Stimulated activated CD8-positive, alpha-beta memory T cell treated with anti-CD3 and anti-CD28 coated beads, Interleukin-4, amount 100 ng/mL, for 4 hours (primary cell): ENCODE measurements at places on chromosomes 2 and 18.

GRCh38 chr2:49255409-49255971 lies 101.2 kb upstream of the FSHR start:
- no peak for DNase-seq

DNA sequence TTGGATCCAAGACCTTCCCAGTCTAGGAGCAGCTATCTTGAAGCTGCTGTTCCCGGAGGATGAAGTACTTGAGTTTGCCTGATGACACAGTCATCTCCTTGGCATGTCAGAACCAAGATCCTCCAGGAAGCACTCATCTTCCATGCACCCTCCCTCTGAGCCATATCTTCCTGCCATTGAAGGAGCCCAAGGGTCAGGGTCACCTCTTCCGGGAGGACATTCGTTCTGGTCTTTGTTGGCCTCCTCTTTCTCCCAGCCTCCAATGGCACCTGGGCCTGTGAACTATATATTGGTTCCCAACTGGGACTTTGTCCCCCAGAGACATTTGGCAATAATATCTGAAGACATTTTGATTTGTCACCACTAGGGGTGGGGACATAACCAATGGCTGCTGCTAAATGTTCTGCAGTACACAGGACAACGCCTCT lies 4.2 kb upstream of the MYO7B start:
- no peak for DNase-seq

GRCh38 chr2:88261725-88262124 lies 91.6 kb downstream of the THNSL2 start:
- DNase-seq: no peak

GRCh38 chr2:190468814-190469569 lies 60.8 kb downstream of the MFSD6 start:
- no peak for DNase-seq

GRCh38 chr2:170371231-170371998 lies 193.5 kb downstream of the MYO3B start:
- no peak for DNase-seq

- DNase-seq: no peak
Observed at GRCh38 chr2:12106440-12107080, 360.1 kb downstream of the LPIN1 start.
